ENCODE measurements at places on chromosomes 4 and X.

- no peak for DNase-seq
Observed at GRCh38 chr4:43763029-43763610, 685.5 kb downstream of the KCTD8 start.

- no peak for DNase-seq
Observed at GRCh38 chrX:119539872-119540271, 25.3 kb downstream of the STEEP1 start.

GRCh38 chrX:63713526-63713925, 71.5 kb downstream of the ARHGEF9 start:
- DNase-seq: no peak

DNA sequence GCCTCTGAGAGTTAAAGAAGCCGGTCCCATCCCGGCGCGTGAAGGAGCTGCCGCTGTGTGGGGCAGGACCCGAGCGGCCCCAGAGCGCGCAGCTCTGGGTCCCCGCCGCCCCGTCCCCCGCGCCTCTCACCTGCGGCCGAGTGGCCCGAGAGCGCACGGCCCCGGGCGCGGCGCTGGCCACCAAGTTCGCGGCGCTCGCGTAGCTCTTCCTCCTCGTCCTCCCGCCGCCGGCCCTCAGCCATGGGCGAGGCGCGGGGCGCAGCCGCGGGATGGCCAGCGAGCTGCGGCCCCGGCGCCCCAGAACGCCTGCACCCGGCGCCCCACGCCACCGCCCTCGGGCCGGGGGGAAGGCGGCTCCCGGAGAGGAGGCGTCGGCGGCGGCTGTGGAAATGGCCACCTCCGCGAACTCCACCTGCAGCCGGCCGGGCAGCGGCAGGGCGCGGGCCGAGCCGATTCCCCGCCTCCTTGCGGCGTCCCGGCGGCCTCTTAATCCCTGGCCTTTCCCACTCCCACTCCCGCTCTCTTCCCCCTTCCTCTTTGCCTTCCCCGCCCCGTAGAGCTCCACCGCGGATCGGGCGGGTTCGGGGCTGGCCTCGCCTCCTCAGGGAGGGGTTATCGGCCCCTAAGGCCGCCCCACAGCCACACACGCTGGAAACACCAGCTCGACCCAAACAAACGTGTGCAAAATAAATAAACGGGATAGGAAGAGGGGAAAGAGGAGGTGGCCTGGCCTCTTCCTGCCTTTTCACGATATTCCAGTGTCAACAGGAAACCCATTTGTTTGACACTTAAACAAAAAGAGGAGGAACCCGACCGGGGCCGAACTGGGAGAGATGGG, at the start of gene SH3D19:
TSS of gene SH3D19 (minus strand) at position 495 of the 838 bp plus-strand sequence. CDS start at position 242, 253 bp downstream.
- peak; percentile 73 for DNase-seq

Data from DMS153 (cell line).